Activated CD4-positive, alpha-beta T cell treated with anti-CD3 and anti-CD28 coated beads, Interleukin-2, amount 10 ng/mL, durations not matched to agents 7 days and 5 days (primary cell): ENCODE measurements at places on chromosomes 4 and X. TPM values are rescaled to one million over a fixed set of nuclear protein-coding genes. Genes with fewer than 3 reads are reported as not detected.

DNA sequence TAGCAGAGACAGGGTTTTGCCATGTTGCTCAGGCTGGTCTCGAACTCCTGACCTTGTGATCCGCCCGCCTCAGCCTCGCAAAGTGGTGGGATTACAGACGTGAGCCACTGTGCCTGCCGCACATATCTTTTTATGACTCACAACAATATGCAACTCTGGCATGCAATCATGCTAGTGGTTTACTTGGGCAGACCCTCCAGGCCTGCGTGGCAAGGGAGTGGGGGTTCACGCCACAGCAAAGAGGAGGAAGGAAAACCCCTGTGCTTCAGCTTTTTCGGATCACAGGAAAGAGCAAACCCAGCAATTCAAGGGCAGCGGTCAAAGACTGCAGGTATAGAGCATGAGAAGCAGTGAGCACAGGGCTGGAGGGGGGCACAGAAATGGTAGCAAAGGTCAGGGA, 48.3 kb upstream of the CD99 start:
- DNase-seq = no peak

GRCh38 chr4:88697588-88698329, at the start of gene NAP1L5:
Gene NAP1L5 (minus strand): TSS chr4:88697829. CDS start chr4:88697754, 75 bp downstream.
- peak; percentile 67 for DNase-seq

GRCh38 chrX:21683941-21684340, 25.8 kb upstream of the KLHL34 start:
- DNase-seq = no peak

DNA sequence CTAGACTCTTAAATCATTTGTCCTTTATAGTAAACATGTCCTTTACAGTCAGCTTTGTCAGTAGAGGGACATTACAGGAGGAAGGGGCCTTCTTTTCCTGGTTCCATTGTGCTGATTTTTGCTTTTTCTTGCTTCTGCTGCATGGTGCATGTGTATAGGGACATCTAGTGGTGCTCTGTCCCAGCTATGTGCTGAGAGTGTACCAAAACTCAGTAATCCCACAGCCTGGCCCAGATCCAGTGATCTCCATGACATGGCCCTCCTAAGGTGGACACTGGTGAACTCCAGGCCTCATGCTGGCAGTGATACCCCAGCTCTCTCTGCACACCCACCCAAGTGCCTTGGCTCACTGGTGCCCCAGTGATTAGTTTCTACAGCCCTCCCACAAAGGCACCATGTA, 45.2 kb downstream of the MAGEB17 start:
- DNase-seq = no peak

Gene IL3RA
- 6.4 TPM for total RNA-seq

Gene CXXC4
- total RNA-seq = not detected
